Smooth muscle cell of the brain vasculature (primary cell): ENCODE measurements at places on chromosomes 4 and X.

- no peak for DNase-seq
Observed at GRCh38 chr4:156473151-156473550, 498.4 kb downstream of the PDGFC start.

DNA sequence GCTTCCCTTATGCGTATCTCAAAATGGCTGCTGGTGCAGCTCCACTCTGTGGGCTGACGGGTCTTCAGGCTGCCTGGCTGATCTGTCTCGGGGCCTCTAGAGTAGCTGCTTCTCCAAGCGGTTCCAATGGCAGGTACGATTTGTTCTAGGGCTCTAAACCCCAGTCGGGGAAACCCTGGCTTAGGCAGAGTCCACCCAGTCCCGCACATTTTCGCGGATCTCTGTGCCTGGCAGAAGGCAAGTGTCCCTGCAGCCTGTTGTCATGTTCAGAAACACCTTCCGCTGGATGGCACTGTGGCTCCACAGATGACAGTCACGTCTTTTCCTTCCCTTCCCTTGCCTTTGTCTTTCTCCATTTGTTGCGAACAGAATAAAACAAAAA lies 54.4 kb downstream of the NBDY start:
- no peak for DNase-seq

DNA sequence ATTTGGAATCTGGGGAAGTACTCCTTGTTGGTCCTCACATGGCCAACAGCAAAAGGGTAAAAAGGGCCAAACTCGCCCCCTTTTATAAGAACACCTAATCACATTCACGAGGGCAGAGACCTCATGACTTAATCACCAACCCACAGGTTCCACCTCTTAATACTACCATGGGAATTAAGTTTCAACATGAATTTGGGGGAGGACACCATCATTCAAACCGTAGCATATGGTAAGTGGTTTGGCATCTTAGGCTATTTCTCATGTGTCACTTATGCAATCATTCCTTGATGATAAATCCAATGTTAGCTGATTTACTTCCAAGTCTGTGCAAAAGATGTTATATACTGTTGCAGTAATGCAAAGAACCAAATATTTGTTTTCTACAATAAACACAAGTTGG lies 302.9 kb upstream of the FAM241A start:
- no peak for DNase-seq

DNA sequence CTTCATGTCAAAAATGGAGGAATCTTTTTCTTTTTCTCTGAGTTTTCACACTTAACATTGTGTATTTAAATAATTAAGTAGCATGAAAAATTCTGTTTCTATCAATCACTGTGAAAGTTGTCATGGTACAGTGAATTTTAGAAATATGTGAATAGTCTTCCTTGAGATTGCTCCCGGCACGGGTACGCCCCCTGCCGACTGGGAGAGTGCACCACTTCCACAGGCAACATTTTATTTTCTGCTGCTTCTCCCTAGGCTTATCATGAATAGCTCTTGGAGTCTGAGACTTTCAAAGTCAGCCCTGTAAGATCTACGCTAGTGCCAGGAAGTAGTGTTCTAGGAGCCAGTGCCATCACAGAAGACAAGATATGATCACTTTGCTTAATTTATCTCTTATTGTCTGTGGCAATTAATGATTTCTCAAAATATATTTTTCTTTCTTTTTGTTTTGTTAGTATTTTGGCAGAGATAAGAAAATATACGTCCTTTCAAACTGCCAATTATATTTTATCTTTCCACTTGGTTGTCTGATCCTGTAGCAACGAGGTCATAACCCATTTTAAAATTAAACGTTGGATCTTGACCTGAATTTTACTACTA lies 763.8 kb upstream of the AADAT start:
- DNase-seq = peak; percentile 39

- DNase-seq = no peak
Observed at GRCh38 chrX:17072301-17072700, 125.8 kb downstream of the REPS2 start.

DNA sequence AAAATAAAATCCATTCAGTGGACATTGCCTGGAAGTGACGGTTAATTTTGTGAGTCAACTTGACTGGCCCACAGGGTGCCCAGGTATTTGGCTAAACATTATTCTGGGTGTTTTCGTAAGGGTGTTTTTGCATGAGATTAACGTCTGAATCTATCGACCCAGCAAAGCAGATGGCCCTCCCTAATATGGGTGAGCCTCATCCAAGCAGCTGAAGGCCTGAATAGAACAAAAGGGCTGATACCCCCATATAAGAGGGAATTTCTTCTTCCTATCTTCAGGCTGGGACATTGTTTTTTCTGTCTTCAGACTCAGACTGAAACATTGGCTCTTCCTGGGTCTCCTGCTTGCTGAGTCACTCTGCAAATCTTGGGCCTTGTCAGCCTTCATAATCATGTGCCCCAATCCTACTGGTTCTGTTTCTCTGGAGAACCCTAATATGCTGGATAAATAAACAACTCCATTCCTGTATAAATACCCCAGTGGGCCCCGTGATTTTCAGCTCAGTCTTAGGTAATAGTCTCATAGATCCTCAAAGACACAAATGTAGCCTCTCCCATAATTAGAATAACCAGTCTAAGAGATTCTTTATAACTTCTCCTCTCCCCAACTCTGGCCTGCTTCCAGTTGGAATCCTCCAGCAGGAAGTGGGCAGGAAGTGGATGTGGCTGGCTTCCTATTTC lies 33.1 kb upstream of the DDX3X start:
- no peak for DNase-seq

DNA sequence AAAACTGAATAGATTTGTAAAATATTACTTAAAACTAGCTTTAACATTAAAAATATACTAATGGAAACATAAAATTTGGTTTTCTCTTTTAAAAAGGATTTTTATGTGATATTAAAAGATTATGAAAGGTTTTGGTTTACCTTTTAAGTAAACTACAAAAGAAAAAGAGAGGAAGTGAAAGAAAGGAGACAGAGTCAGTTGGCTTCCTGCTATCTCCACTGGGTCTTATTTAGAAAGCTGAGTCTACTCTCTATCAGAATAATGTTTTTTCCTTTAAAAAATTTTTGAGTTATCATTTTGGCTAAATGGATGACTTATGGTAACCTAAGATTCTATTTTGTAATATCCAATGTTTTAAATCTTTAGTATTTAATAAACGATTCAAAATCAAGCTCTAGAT lies 21.6 kb upstream of the ATP8A1 start:
- no peak for DNase-seq

GRCh38 chr4:148998719-148999118 lies 556.5 kb upstream of the NR3C2 start:
- no peak for DNase-seq

DNA sequence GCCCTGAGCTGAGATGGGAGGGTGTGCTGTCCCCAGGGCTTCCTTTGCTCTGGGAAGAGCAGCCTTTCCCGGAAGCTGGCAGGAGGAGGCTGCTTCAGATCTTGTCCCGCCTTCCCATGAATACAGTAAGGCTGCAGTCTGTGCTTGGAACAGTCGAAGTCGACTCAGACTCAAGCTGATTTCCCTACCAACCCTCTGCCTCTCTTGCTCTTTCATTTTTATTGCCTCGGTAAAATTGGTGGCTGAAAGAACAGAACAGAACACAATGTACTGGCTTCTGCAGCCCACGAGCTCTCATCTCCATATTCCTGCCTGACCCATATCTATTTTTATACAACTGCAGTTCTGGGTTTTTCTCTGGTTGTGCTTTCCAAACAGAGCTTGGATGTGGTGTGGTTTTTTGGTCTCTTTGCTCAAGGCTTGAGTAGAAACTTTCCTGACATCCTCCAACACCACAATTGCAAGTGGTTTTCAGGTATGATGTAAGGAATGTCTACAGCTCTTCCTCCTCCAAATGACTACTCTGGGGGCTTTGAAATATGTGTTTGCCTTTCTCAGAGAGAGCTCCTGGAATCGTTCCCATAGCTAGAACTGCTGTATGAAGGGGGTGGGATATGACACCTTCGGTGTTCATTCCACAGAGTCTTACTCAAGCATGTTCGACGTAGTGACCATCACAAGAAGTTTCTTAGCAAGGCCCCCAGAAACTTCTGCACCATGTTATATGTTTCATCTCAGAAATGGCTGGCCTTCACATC lies 61.3 kb downstream of the ENPP6 start:
- DNase-seq = no peak

- no peak for DNase-seq
Observed at GRCh38 chr4:149145803-149146202, 669.8 kb downstream of the IQCM start.

DNA sequence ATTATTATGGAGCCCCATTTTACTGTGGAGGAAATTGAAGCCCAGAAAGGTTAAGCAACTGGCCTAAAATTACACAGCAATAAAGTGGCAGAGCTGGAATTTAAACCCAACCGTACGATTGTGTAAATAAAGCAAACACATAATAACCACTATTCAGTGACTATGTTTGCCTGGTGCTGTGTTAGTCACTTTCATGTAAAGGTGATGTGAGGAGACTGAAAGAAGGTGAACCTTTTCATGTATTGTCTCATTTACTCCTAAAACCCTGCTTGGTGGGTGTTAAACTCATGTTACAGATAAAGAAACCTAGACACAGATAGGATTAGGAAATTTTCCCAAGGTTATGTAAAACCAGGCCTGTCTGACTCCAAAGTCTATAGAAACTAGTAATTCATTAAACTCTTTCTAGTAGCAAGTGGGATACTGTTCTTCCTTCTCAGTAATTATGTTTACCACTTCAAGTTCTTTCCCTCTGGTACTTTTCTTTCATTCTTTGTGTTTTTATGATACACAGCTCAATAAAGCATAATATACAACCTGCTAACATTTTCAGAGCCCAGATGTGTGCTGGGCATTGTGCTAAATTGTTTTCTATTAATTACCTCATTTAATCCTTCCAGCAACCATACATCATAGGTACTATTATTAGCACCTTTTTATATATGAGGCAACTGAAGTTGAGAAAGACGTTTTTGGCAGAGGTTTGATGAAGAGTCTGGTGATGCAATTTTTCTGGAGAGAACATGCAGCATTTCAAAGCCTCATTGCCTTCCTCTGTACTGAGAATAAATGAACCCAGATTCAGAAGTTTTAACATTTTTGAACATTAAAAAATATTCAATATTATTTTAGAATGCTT lies 202.7 kb downstream of the SPRY1 start:
- no peak for DNase-seq

DNA sequence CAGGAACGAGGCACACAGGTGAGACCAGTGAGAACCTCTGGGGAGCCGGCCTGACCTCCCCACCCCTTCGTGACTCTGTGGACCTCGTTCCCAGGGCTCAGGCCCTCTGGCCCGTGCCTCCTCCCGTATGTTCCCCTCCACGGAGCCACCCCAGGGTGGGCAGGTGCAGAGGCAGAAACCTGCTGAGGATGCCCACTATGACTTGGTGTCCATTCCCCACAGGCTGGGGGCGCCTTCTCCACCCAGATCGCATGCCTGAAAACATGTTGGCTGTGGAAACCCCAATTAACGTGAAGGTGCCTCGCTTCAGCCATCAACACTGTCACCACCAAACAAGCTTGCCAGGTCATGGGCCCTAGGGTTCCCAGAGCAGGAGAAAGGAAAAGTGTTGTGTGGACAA lies 27.0 kb downstream of the BLOC1S4 start:
- no peak for DNase-seq

- DNase-seq = no peak
Observed at GRCh38 chr4:81213671-81214070, 1.4 kb downstream of the PRKG2 start.

DNA sequence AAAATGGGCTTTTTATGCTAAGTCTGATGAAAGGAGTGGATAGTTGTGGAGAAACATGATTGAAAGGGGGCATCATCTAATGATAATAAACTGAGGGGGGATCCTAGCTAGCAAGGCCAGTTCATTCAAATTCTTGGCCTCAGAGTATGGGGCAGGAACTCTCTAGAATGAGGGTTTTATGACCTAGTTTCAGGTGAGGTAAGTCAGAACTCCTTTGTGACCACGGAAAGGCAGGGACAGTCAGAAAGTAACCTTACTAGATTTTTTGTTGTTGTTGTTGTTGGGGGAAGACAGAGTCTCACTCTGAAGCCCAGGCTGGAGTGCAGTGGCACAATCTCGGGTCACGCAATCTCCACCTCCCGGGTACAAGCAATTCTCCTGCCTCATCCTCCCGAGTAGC lies 1.5 kb upstream of the PAQR3 start:
- DNase-seq = no peak

DNA sequence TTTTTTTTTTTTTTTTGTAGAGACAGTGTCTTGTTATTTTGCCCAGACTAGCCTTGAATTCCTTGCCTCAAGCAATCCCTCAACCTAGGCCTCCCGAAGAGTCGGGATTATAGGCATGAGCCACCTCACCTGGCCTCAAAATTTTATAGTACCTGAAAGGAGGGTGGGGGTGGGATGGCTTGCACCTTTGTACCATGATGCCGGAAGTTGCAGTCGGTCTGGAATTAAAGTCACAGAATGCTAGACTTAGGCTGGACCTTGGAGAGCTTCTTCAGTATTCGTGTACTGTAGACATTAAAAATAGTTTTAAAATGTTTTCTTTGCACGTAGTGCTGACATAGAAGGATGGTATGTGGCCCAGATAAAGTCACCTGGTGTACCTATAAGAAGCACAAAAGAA lies 280.9 kb downstream of the STIM2 start:
- no peak for DNase-seq

DNA sequence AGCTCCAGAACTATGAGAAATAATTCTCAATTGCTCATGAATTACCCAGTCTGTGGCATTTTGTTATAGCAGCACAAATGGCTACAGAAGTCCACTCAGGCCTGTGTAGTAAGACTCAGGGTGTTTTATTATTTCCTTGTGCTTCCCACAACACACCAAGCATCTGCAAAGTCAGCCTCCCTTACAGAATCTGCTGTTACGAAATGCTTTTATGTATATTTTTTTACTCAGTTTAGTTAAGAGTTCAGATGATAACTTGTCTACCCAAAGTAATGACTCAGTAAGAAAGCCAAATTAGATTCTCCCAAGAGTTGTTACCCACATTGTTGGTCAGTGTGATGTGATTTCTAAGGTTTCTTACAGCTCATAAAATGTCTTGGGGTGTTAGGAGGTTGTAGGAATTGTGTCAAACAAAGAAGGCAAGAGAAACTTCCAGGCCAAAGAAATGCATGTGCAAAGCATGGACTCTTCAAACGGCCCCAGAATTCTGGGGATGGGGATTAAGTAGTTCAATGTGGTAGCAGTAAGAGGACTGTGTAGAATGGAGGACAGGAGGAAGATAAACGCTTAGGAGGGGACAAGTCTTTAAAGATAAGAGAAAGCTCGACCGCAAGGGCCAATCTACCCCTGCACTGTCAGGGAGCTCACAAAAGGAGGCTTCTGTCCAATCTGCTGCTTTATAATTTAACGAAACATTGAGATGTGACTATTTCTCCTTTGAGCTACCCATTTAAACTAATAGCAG lies 35.4 kb upstream of the TMEM184C start:
- no peak for DNase-seq
